ENCODE measurements at places on chromosomes 13 and 19.

DNA sequence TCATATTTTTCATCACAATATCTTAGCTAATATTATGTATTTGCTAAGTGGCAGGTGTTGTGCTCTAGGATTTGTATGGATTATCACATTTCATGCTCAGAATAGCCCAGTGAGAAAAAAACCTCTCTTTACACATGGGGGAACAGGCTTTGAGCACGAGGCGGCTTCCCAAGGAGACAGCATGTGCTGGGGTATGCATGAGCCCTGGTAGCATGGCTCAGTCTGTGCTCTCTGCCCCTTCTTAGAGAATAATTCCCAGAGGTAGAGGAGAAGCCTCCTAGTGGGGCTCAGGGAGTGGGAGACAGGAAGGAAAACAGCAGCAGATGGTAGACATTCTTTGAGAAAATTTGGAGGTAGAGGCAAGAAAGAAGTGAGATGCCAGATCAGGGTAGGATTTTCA lies 31.6 kb downstream of the RNASEH2B start:
- DNase-seq, result no peak

DNA sequence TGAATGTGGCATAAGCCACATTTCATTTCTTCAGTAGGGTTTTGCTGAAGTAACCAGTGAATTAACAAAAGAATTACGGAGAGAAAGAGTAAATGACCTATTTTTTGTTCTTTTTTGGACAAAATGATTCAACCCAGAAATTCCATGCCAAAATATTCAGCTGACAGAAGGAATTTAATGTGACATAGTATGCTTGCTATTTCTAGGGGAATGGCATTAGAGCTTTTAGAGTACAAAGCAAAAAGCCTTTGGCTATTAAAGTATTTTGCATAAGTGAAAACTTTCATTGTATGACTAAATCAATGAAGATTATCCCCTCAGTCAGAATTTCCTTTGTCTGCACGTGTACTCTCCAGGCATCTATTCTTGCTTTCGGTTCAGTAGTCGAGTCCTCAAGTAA lies 465.3 kb downstream of the COG6 start:
- no peak for DNase-seq

GRCh38 chr13:32007494-32007893 lies 24.1 kb upstream of the FRY start:
- DNase-seq, result no peak

- no peak for DNase-seq
Observed at GRCh38 chr19:43697295-43697694, 18.6 kb upstream of the IRGC start.

DNA sequence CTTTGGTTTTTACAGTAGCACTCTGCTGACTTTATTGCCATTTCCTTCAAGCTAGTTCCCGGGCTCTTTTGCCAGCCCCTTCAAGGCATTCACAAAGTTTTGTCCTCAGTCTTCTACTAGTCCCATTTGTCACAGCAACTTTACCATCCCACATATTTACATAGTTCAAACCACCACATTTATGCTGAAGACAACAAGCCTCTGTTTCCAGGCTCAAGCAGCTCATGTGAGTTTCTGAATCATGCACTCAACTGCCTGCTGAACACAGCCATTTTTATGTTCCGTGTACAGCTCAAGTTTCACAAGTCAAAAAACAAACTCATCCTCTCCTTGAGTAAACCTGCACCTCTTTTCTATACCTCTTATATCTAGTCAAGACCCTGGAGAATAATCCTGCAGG lies 977.0 kb upstream of the SLC10A2 start:
- no peak for DNase-seq

DNA sequence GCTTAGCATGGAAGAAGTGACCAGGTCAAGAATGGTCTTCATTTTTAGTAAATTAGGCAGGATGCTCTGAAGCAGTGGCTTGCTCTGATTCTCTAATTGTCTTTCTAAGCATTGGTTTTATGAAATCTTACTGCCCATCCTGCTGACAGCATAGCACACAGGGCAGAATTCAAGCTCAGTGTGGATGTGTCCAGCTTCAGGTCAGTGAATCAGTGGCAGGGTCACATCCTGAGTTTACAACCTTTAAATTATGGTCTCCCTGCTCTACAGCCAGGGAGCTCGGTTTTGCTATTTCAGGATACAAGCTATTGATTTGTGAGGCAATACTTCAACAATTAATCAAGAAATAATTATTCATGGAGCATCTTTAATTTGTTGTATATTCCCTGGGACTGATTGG lies 202.3 kb upstream of the RXFP2 start:
- DNase-seq, result no peak

GRCh38 chr13:64506246-64506645 lies 2723.9 kb downstream of the PCDH9 start:
- DNase-seq, result no peak

Data from occipital lobe (tissue), 3 donors.